Activated naive CD4-positive, alpha-beta T cell treated with anti-CD3 and anti-CD28 coated beads, Interleukin-2, amount 50 U/mL, for 72 hours (primary cell): ENCODE measurements at places on chromosomes 3 and 15. TPM values are rescaled to one million over a fixed set of nuclear protein-coding genes. Genes with fewer than 3 reads are reported as not detected.

Gene SI
- total RNA-seq: not detected

GRCh38 chr3:179438841-179439240 is 12.4 kb downstream of the GNB4 start:
- no peak for DNase-seq

DNA sequence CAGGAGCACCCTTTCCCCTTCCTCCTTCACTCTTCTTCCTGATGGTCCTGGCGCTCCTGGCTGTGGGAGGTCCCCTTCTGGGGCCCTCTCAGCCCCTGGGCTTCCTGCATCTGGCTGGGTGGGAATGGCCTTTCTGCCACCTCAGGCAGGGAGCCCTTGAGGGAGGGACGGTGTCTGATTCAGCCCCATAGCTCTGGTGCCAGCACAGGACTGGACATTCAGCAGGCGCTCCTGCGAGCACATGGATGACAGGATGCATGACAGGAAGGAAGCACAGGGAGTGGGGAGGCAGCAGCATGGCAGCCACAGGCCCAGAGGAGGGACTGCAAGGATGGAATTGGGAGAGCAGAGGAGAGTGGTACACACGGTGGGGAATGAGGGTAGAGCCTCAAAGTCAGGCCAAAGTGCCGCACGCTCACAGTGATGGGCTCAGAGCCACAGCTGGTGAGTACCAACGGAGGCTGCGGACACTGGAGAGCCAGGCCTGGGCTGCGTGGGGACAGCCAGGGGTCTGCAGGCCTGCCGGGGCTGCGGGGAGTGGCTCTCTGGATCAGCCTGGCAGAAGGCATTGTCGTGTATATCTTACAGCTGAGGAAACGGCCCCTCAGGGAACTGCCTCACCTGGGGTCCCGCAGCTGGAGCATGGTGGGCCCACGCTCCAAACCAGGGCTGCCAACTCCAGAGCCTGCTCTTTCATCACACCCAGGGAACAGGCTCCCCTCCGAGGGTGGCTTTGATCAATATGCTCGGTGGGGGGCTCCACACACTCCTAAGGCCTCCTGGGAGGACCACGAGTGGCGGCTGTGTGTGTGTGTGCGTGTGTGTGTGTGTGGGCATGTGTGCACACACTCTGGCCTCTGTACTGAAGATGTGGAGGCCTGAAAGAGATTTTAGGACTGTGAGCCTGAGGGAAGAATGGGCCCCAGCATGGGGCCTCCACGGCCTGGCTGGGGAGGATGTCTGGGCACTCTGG is 51.4 kb upstream of the CTSH start:
- DNase-seq: no peak

GRCh38 chr3:9552252-9552999 is 1.2 kb downstream of the LHFPL4 start:
- no peak for DNase-seq

Gene PARP15
- total RNA-seq: 13.8 TPM

- no peak for DNase-seq
These were observed 39.8 kb downstream of the MUC20 start for GRCh38 chr3:195760345-195761122.

- DNase-seq: no peak
These were observed 8.9 kb downstream of the LEKR1 start for GRCh38 chr3:156834962-156835535.
